Upper lobe of left lung (tissue), 6 donors: ENCODE measurements at places on chromosomes 13 and 19. TPM values are rescaled to one million over a fixed set of nuclear protein-coding genes. Genes with fewer than 3 reads are reported as not detected.

DNA sequence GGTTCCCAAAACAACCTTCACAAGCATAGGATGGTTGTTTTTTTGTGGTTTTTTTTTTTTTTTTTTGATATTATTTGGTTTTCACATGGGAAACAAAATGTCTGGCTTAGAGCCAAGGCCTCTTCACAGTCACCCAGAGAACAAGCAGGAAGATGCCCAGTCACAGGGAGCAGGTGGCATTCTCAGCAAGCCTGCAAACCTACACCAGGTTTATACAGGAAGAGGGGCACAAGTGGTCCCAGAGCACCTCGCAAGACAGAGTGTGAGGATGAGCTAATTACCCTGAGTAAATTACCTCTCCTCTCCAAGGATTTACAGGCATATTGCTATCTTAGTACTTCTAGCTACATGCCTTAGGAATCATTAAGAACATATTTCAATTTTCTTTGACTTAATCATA, 1375.6 kb downstream of the EFNB2 start:
- no peak for DNase-seq

GRCh38 chr19:58395979-58396627, 647 bp downstream of the RNF225 start:
- peak; percentile 86 for DNase-seq

The CFAP97D2 gene
- total RNA-seq = 3.6 TPM

The ZNF253 gene
- 5.0 TPM for total RNA-seq
